ENCODE measurements at places on chromosomes 5 and 9. TPM values are rescaled to one million over a fixed set of nuclear protein-coding genes. Genes with fewer than 3 reads are reported as not detected.

Gene FCN2
- total RNA-seq: not detected

Gene DIPK1B
- total RNA-seq: not detected

Gene SHB
- total RNA-seq: 27.1 TPM

Gene CTSV
- total RNA-seq: 6.5 TPM

Gene CATSPER3
- total RNA-seq: not detected

Gene GABBR2
- 0.30 TPM for total RNA-seq

Gene SPACA9
- total RNA-seq: 4.9 TPM

Gene EIF4E1B
- not detected for total RNA-seq

Gene HK3
- total RNA-seq: not detected

Gene WDR41
- total RNA-seq: 146 TPM

Gene RORB
- 1.1 TPM for total RNA-seq

Gene SPATA31D1
- not detected for total RNA-seq

Gene CDX1
- not detected for total RNA-seq

Gene DMGDH
- not detected for total RNA-seq

Gene RNF183
- not detected for total RNA-seq

Gene SPATA31C1
- not detected for total RNA-seq

Gene NEK6
- total RNA-seq: 93.3 TPM

Gene ENTPD2
- not detected for total RNA-seq

Gene SPINK13
- total RNA-seq: not detected

Gene ANGPTL2
- not detected for total RNA-seq

Gene PAX5
- total RNA-seq: 88.9 TPM

Gene SLC34A3
- not detected for total RNA-seq

Gene ZNF474
- not detected for total RNA-seq

Gene PCDHGB5
- total RNA-seq: 26.4 TPM

Gene QRFP
- total RNA-seq: not detected

Gene BARHL1
- not detected for total RNA-seq

Gene PLPP7
- not detected for total RNA-seq

Gene UNC5A
- not detected for total RNA-seq

Gene PCDHB8
- not detected for total RNA-seq

Gene SEMA5A
- total RNA-seq: not detected

Gene LECT2
- total RNA-seq: not detected

Gene PHF24
- not detected for total RNA-seq

Gene C9orf50
- total RNA-seq: not detected

Measured in Karpas-422 (cell line).